ENCODE measurements at places on chromosomes 5 and 9.

GRCh38 chr5:153159616-153160015 is 330.9 kb upstream of the GRIA1 start:
- DNase-seq: no peak

GRCh38 chr9:127131871-127132270 is 9.4 kb upstream of the ANGPTL2 start:
- DNase-seq: no peak

DNA sequence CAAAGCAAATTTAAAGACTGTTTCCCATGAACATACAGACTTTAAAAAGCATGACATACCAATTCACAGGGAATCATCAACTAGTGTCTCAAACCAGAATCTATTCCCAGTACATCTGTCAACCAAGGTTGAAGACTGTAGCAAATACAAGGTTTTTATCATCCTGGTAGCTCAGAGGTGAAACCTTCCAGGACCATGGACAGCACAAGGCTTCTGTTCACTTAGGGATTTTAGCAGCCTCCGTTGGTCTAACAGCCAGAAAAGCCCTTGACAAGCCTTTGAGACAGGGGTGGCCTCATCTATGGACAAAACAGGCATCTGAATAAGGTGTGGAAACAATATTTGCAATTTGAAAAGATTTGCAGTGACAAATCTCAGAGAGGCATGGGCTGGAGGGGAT is 119.0 kb downstream of the TRIM32 start:
- DNase-seq: no peak

DNA sequence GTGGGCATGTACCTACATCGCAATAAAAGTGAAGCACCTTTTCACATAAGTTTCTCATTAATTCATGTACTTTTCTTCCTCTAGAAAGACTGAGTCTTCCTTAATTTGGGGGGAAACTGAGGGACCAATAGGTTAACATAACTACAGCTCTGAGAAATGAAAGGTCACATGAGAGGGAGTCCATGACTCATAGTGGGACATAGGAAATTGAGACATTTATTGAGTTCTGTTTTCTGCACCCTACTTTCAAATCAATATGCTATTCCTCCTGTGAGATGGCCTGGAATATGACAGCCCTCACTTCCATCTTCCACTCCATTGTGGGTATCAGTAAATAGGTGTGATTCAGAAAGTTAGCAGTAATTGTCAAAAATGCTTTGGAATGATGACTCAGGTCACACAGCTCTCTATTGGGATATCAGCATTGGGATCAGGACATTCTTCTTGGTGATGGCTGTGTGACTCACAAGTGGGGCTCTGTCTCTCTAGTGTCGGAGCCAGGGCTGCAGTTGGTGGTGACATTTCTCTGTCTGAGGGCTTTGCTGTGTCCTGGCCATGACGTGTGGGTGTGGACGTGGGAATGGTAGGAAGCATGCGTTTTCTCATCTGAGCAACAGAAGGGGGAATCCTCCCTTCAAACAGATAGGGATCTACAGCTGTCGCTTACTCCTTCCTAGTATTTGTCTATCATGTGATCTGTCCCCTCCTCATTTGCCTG is 125.0 kb downstream of the TRIO start:
- DNase-seq: no peak

DNA sequence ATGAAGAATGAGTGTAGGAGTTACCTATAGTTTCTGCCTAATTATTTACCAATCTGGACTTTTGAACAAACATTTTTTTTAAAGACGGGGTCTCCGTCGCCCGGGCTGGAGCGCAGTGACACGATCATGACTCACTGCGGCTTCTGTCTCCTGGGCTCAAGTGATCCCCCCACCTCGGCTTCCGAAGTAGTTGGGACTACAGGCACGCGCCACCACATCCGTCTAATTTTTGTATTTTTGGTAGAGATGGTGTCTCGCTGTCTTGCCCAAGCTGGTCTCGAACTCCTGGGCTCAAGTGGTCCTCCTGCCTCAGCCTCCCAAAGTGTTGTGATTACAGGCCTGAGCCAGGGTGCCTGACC is 1.5 kb downstream of the CTNNA1 start:
- no peak for DNase-seq

GRCh38 chr9:127520941-127521918 is 69.9 kb downstream of the LRSAM1 start:
- no peak for DNase-seq

DNA sequence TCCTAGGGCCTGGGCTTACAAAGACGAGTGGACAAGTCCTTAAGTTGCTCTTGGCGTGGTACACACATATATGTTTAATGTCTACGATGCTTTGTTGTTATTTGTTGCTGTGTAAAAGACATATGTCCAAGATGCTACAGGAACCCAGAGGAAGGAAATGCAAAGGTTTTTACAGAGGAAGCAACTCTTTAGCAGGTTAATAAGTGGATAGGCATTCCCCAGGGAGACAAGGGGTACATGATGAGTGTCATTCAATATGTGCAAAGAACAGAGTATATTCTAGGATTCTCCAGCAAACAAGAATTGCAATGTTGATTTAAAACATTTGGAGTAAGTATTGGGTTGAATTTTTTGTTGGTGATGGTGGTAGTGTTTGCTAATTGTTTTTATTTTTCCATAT is 92.1 kb downstream of the PIP5K1B start:
- DNase-seq: no peak

GRCh38 chr5:100615362-100615761 is 80.2 kb downstream of the FAM174A start:
- DNase-seq: no peak

- no peak for DNase-seq
These were observed 272.7 kb upstream of the PANK3 start for GRCh38 chr5:168851902-168852321.

DNA sequence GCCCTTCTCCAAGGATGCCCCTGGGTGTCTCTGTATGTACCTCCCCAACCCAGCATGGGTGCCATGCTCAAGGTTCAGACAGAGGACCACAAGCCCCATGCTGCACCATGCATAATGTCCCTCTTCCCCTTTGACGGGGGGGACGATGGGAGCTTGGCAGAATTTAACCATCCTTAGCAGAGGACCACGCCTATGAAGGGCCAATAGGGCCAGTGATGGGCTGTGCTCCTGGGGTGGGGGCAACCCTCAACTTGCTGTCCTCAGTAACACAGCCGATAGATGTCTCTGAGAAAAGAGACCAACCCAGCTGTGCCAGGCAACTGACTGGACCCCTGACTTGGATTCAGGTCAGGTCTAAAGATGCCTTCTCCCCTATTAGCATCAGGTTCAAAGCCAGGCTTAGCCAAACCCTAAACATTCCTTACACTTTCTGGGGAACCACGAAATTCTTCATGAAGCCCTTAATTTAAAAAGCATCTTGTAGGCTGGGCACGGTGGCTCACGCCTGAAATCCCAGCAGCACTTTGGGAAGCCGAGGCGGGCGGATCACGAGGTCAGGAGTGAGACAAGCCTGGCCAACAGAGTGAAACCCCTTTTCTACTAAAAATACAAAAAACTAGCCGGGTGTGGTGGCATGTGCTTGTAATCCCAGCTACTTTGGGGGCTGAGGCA is 20.7 kb upstream of the JADE2 start:
- no peak for DNase-seq

DNA sequence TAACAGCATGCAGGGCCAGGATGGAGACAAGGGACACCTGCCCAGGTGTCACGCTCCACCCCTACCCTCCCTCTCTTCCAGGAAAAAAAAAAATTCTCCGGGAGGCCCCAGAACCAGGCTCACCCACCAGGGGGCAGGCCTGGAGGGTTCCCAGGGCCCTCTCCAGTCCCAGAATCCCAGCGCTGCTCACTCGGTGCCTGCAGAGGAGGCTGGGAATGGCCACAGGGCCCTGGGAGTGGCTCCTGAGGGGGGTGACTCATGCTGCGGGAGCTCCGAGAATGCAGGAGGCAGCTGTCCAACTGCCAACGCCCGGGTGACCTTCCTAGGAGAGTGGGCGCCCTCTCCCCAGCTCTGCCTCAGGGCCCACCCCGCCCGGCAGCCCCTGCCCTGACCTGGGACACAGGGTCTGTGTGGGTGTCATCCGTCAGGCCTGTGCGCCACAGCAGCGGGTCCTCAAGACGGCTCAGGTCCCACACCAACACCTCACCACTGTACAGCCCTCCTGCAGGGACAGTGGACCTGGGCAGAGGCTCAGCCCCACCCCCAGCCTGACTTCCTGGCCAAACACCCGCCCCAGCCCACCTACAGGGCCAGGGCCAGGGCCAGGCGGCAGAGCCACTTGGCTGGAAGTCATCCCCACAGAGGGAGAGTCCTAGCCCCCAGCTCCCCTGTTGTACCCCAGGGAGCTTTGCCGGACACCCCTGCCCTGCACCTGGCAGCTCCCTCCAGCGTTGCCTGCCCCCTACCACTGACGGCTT is 21.2 kb downstream of the DYNC2I2 start:
- no peak for DNase-seq

GRCh38 chr5:123855609-123856008 is 343.6 kb downstream of the CSNK1G3 start:
- no peak for DNase-seq

GRCh38 chr5:82365026-82365425 is 86.9 kb upstream of the RPS23 start:
- no peak for DNase-seq

DNA sequence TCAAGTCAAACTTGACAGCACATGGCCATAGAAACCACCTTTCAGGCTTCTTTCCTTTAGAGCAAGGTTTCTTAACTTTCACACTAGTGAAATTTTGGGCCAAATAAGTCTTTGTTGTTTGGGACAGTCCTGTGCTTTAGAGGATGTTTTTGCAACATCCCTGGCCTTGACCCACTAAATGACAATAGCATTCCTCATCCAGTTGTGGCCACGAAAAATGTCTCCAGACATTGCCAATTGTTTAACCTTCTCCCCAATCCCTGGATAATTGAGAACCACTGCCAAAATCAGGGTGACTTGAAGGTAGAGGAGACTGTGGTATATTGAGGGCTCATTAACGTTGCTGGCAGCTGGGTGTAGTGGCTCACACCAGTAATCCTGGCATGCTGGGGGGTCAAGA is 72.0 kb downstream of the ALDH1A1 start:
- no peak for DNase-seq

DNA sequence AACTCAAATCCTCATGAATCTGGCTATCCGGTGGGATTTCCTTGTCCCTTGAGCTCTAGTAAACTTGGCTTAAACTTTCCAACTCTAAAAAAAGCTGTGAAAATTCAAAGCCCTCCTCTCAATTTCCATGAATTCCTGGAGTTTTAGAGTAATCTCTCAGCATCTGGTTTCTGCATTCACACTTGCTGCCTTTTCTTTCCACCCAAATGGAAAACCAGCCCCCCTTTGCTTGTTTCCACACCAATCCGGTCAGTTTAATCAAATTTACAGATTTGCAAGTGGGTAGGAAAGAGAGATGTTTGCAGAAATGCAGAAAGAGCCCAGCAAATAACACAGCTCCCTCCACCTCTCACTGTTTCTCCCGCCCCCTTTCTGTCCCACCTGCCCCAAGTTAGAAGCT is 91.1 kb downstream of the ENC1 start:
- DNase-seq: no peak

- DNase-seq: no peak
These were observed 185.2 kb upstream of the TRIM32 start for GRCh38 chr9:116501871-116502270.

GRCh38 chr9:96491079-96491879 is 41.3 kb downstream of the HABP4 start:
- peak; percentile 7 for DNase-seq

DNA sequence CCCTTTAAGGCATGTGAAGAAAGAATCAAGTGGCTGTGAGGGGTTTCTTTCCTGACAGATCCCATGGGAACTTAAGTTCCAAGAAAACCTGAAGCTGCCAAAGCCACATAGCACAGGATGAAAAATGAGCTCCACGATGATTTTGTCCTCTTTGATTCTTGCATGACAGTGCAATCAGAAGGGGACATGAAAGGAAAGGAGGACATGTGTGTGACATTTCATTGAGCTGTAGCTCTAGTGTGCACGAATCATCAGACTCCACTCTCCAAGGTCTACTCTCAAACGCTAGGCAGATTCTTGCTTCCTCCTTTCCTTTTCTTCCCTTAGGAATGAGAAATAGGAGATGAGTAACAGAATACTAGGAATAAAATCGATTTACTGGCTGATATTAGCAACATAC is 142.0 kb downstream of the ZNF608 start:
- DNase-seq: no peak

GRCh38 chr5:86880785-86881492 is 263.2 kb downstream of the COX7C start:
- peak; percentile 8 for DNase-seq

- peak; percentile 53 for DNase-seq
These were observed at the start of gene ERGIC1 for GRCh38 chr5:172833686-172834414. ERGIC1 (plus strand) TSS chr5:172834251; CDS start chr5:172834414, 163 bp downstream.

GRCh38 chr9:76629205-76629990 is 134.8 kb upstream of the PCA3 start:
- DNase-seq: no peak

- no peak for DNase-seq
These were observed 437.3 kb downstream of the DTWD2 start for GRCh38 chr5:118551031-118551430.

GRCh38 chr9:87592554-87593358 is 95.1 kb downstream of the DAPK1 start:
- no peak for DNase-seq

DNA sequence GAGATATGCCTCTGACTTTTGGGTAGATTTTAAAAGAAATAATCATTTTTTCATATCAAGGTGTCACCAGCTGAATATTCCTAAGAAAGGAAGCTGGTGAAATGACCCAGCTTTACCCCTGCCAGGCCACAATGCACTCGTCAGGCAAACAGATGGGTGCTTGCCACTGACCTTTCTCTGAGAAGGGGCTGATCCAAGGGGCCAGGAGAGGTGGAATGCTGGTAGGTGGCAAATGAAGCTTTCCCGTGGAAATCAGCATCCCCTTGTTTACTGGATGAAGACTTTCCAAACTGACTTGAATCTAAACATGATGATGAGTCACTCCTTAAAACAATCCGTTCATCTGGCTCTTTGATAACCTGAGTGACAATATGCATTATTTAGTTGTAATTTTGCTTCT is 44.3 kb upstream of the PLPP6 start:
- no peak for DNase-seq

- no peak for DNase-seq
These were observed 134.5 kb upstream of the FSTL4 start for GRCh38 chr5:133746834-133747233.

DNA sequence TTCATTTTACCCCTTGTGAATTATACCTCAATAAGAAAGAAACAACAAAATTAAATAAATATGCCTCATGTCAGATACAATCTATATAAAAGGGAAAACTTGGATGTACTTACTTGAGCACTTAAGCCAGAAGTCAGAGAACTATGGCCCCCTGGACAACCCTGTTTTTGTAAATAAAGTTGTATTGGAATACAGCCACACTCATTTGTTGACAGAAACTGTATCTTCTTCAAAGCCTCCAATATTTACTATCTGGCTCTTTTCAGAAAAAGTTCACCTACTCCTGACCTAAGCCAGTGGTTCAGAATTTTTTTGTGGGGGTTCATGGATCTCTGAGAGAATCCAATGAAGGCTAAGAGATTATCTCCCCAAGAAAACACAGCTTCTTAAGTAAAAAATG is 45.3 kb upstream of the RASEF start:
- no peak for DNase-seq

All from activated CD4-positive, alpha-beta T cell treated with anti-CD3 and anti-CD28 coated beads for 4 hours (primary cell).